ENCODE measurements at places on chromosomes 7 and 10.

DNA sequence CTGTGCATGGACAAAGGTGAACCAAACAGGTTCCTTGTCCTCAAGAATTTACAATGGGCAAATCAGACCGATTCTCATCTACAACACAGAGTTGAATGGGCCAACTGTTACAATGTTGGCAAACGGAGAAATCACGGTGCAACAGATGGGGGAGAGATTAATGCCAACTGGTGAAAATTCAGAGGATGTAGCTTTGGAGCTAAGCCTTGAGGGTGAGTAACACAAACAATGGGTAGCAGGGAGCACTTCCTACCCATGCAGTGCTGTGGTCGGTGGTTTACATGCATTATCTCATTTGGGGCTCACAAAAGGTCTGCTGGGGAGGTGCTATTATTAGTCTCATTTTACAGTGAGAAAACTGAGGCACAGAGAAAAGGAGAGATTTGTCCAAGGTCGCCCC, 902 bp upstream of the NFE2L3 start:
- no peak for DNase-seq

DNA sequence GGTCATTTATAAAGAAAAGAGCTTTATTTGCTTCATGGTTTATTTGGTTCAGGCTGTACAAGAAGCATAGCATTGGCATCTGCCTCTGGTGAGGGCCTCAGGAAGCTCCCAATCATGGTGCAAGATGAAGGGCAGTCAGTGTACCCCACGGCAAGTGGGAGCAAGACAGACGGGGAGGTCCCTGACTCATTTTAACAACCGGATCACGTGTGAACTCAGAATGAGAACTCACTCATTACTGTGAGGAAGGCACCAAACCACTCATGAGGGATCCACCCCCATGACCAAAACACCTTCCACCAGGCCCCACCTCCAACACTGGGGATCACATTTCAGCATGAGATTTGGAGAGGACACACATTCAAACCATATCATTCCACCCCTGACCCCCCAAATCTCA, 15.7 kb upstream of the CRYGN start:
- no peak for DNase-seq

DNA sequence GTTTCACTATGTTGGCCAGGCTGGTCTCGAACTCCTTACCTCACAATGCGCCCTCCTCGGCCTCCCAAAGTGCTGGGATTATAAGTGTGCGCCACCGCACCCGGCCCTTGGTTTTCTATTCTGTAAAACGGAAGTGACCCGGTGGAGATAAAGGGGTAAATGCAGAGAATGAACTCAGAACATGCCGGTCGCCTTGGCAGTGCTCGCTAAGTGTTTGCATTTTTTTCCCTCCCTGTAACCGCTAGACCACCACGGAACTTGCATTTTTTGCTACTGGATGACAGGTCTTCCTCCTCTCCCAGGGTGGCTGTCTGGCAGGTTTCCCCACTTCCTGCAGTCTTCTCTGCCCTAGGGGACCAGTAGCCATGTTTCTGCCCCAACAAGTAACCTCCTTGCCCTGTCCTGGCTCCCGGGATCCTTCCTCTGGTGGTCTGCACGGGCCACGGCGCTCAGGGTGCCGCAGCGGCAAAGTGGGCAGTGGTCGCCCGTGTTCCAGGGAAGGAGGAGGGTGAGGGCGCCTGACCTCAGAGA, 18.8 kb upstream of the GNA12 start:
- no peak for DNase-seq

- no peak for DNase-seq
These were observed 763 bp upstream of the RALA start for GRCh38 chr7:39622609-39623008.

GRCh38 chr7:141686074-141686473, 15.9 kb downstream of the DENND11 start:
- DNase-seq, result no peak

- no peak for DNase-seq
These were observed 137.6 kb downstream of the RAMP3 start for GRCh38 chr7:45295222-45295621.

- DNase-seq, result no peak
These were observed 27.7 kb downstream of the KLRG2 start for GRCh38 chr7:139455789-139456188.

All from activated CD4-positive, alpha-beta T cell treated with anti-CD3 and anti-CD28 coated beads, Interleukin-2, amount 50 U/mL, for 24 hours (primary cell).